ENCODE measurements at places on chromosomes 12 and 14. TPM values are rescaled to one million over a fixed set of nuclear protein-coding genes. Genes with fewer than 3 reads are reported as not detected.
A peak's percentile ranks its signal among the peaks of the same experiment; 100 is the strongest.

DNA sequence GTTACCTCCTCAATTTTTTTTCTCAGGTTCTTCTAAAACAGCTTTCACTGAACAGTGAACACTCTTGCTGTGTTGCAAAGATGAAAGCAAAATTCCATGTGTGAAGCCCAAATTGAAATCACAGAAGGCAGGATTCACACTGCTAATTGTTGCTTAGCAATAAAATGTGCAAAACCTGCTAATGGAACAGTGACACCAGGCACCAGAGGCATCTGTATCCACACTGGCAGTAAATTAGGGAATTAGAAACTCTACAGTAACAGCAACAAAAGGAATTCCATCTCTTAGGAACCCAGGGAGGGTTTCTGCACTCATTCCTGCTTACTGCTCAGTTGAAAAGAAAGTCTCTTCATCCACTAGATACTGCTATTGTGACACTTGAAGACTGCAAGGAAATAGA lies 202.3 kb downstream of the GXYLT1 start:
- DNase-seq: no peak

GRCh38 chr12:103707446-103707845 lies 120.4 kb downstream of the STAB2 start:
- no peak for DNase-seq

GRCh38 chr14:102116361-102117180 lies 23.1 kb upstream of the WDR20 start:
- DNase-seq: no peak

GRCh38 chr12:131828671-131829355 lies 620 bp downstream of the MMP17 start:
- no peak for DNase-seq

- DNase-seq: peak; percentile 98
These were observed 670.3 kb upstream of the TBX3 start for GRCh38 chr12:115354007-115354890.

DNA sequence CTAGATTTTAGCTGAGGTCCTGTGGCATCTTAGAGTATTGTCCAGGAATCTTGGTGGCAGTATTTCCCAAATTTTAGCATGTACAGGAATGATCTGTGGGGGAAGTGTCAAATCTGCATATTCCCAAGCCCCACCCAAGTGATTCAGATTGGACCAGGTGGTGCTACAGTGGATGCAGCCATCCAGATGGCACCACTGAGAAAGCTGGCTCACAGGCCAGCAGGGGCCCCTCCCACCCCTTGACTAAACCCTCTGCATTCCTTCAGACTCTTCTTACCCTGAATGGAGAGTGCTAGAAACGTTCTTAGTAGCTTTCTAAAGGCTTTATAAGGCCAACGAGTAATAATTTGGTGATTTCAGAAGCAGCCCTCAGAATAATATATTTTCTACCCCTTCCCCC lies 255.2 kb downstream of the NRXN3 start:
- no peak for DNase-seq

GRCh38 chr12:25775968-25776367 lies 182.5 kb upstream of the RASSF8 start:
- DNase-seq: no peak

Gene PAX9
- not detected for polyA plus RNA-seq

Gene PELI2
- polyA plus RNA-seq: 15.5 TPM

Gene DBX2
- polyA plus RNA-seq: not detected
